Stimulated activated naive CD4-positive, alpha-beta T cell treated with Interleukin-2 at 50 U/mL for 16 hours (primary cell): ENCODE measurements at places on chromosomes 7 and 10.

DNA sequence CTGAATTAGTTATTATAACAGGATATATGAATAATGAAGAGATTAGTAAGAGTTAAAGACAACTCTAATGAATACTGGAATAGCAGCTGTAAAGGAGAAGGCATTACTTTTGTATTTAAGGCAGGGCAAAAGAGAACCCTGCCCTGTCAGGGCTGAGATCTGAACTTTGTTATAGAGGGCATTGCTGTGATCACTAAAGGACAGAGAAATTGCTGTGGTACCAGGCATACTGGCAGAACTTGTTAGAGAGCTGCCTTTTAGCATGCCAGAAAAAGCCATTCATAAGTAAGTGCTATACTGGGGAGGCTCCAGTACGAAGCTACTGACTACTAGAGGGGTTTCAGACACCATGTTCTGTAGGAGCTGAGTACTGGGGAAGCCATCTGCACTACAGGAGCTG lies 481.8 kb downstream of the SEMA3D start:
- DNase-seq, result no peak

GRCh38 chr7:135943134-135943879 lies 33.9 kb downstream of the MTPN start:
- DNase-seq, result no peak

GRCh38 chr7:2969398-2970306 lies 74.0 kb downstream of the CARD11 start:
- no peak for DNase-seq

GRCh38 chr10:75565286-75566251 lies 134.1 kb downstream of the LRMDA start:
- no peak for DNase-seq

GRCh38 chr7:25358926-25359325 lies 130.6 kb upstream of the NPVF start:
- DNase-seq, result no peak

- DNase-seq, result no peak
Measured at GRCh38 chr7:150900675-150901074, 48.4 kb downstream of the AOC1 start.

DNA sequence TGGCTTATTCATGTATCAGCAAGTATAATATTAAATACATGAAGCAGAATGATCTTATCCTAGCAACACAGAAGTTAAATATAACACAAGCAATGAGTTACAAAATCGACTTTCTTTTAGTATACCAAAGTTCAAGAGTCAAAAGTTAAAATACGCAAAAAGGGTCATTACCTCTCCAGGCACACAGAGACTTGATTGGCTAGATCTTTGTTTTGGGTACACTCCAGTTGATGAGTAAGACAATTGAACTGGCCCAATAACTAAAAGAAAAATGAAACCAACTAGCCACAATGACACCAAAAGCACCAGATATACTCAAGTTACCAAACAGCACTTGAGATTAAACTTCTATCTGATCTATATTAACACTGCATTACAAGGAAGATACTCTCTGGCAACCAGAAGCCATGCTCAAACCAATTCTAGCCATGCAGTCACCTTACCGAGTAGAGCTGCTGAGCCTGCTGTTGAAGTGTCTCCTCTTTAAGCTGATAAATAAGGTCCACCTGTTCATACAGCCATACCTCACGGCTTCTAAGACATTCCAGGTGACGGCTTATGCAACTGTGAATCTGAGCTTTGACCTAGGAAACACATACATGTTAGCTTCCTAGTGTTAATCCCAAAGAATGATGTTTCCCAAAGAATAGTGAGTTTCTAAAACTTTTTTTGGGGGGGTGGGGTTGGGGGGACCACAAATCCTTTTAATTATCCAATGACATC lies 15.6 kb downstream of the NCOA4 start:
- DNase-seq, result no peak

DNA sequence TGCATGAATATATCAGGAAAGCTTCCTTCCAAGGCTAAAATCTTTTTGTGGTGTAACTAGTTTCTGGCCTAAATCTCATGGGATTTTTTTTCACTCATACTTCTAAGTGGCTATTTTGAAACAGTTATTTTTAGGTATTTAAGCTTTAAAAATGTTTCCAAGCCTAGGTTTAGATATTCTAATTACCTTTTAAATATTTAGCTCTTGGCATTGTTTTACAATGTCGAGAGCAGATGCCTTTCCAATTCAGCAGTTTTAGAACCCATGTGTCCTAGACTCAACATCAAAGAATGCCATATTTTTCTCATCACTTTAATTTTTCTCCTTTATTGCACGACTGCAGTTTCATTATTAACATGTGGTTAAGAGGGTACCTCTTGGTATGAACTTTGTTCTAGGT lies 27.1 kb upstream of the STOX1 start:
- no peak for DNase-seq

- no peak for DNase-seq
Measured at GRCh38 chr7:28941633-28942032, 16.5 kb downstream of the TRIL start.

DNA sequence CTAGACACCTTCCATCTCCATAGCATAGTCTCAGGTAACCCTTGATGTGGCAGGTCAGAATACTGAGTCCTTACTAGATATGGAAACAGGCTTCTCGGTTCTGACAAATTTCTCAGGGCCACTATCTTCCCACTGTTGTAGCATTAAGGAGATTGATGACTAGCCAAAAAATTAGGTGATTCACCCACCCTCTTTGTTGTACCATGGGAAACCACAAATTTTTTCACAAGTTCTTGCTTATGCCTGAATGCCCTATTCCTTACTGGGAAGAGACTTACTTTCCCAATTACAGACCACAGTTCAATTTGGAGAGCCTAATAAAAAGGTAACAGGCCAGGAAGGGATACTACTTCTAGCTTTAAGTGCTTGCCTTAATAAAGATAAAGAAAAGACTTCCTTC lies 948.8 kb downstream of the GRM8 start:
- DNase-seq, result no peak

DNA sequence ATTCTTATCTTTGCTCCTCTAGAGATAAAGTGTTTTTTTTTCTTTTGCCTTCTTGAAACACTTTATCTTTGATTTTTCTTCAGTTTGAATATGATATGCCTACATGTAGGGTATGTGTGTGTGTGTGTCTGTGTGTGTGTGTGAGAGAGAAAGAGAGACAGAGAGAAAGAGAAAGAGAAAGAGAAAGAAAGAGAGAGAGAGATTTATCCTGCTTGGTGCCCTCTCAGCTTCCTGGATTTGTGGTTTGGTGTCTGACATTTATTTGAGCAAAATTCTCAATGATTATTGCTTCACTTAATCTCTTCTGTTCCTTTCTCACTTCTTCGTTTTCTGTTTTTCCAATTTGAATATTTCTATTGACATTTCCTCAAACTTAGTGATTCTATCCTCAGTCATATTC lies 60.3 kb downstream of the RAB18 start:
- no peak for DNase-seq

GRCh38 chr10:8037199-8037801 lies 17.2 kb upstream of the GATA3 start:
- DNase-seq, result no peak

- DNase-seq, result no peak
Measured at GRCh38 chr10:107058331-107058730, 106.2 kb downstream of the SORCS1 start.

DNA sequence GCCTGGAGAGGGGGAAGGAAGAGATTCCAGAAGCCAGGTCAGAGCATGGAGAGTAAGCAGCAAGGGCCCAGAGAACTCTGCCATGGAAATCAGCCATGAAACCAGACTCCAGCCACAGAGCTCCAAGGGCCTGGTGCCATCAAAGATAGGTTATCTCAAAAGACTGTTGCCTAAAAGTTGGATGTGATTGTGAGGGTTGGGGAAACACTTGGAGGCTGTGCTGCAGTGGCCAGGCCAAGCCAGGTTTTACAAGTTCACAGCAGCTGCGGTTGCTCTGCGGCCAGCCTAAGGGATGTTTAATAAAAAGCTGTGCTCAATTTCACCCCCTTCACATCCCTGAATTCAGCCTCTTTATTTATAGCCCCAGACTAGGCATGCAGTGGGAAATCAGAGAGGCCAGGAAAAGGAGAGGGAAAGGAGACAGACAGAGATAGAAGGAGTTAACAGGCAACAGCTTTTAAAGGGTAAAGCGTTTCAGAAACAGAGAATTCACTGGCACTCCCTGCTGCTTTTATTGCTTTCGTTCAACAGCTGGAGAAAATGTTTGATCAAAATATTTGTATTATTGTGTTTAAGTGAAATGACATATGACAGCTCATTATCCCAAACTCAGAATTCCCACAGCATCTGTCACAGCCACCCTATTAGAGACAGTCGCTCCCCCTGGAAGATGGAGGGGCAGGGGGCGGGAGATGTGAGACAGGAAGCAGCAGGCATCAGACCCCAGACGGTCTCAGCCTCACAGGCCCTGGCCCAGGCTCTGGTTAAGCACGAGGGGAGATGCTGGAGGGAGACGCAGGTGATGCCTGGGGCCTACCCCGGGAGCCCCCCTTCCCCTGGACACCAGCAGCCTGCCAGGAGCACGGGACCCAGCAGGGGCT lies 140.1 kb downstream of the GLI3 start:
- no peak for DNase-seq

DNA sequence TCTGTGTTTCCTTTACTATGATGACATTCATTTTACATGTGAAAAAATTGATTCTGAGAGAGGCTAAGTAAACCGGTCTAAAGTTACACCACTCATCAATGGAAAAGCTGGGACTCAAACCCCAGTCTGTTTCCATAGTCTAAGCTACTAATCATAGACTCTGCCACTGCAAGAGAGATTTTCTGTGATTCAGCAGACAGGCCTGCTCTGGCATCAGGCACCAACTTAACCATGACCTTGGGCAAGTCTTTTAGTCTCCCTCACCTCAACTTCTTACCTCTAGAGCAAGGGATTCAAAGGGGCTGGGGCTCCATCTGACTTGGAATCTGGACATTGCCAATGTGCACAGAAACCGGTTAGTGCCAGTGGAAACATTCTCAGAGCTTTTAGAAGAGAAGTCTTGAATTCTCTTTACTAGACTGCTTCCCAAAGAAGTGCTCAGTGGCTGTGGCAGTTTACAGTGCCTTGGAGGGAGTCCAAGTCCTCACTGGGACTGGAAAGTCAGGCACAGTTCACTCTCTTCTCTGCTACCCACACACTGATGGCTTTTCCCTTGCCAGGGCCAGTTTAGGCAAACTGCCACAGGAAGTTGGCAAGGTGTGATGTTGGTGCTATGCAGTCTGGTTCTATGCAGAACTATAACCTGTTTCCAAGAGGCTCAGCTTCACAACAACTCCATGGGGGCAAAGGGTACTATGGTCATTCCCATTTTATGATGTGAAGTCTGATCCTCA lies 4.5 kb upstream of the BLNK start:
- no peak for DNase-seq

DNA sequence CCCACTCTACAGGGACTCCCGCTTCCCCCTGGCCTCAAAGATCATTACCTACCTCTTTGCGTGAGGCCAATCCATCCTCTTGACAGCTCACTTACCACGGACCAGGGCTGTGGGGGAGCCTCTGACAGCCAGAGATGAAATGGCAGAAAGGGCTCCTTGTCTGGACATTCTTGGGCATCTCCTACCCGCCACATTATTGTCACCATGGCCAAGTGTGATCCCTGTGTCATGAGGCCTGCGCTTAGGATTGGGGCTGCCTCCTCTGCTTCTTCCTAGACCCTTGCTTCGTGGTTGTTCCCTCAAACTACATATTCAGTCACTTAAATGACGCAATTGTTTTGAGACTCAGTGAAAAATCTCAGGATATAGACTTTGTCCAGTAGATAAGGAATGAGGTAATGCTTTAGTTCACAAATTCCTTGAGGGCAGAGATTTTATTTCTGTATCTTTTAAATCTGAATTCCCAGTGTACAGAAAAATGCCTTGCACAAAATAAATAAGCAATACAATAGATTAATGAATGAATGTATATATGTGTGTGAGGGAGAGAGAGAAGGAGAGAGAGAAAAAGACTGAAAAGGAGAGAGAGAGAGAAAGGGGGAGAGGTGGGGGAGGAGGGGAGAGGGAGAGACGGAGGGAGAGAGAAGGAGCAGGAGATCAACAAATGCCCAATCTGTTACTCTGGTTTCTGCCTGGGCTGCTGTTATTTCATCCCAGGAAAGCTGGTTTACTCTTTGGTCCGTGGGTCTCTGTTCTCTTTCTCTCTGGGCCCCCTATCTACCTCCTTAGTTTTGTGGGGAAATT lies 159.0 kb downstream of the PLXNA4 start:
- no peak for DNase-seq

- no peak for DNase-seq
Measured at GRCh38 chr10:21493784-21494183, 31.7 kb downstream of the SKIDA1 start.
